ENCODE measurements at places on chromosomes 5 and 9. TPM values are rescaled to one million over a fixed set of nuclear protein-coding genes. Genes with fewer than 3 reads are reported as not detected.

- H3K36me3 ChIP-seq, result no peaks in the 10 kb centered on the region
- no peaks in the 10 kb centered on the region for H3K4me1 ChIP-seq
- no peaks in the 10 kb centered on the region for H3K27me3 ChIP-seq
Observed at GRCh38 chr5:74672215-74672877, 12.7 kb upstream of the HEXB start.

GRCh38 chr5:158119961-158120723, 261.2 kb upstream of the CLINT1 start:
- H3K27me3 ChIP-seq, result no peaks in the 10 kb centered on the region
- H3K36me3 ChIP-seq, result no peaks in the 10 kb centered on the region
- DNase-seq, result no peak
- no peak overlapping the region for H3K4me3 ChIP-seq

DNA sequence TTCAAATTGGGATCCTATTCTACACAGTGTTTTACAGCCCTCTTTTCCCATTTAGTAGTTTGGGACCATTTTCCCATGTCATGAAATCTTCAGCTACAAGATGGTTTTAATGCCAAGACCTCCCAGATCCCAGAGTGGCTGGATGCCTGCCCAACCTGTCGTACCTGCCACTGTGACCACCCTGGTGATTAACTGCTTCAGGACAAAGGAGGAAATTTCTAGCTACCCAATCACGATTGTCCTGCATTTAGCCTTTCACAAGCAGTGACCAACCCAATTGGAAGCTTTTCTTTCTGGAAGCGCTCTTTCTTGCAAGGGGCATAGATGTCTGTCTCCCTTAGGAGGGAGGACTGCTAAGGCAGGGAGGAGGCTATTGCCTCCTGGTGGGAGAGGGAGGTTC, 13.8 kb downstream of the IL9 start:
- H3K27me3 ChIP-seq, result no peaks in the 10 kb centered on the region
- no peak overlapping the region for H3K27ac ChIP-seq
- no peak overlapping the region for H3K4me3 ChIP-seq
- no peak for DNase-seq
- H3K36me3 ChIP-seq, result no peaks in the 10 kb centered on the region
- no peaks in the 10 kb centered on the region for H3K4me1 ChIP-seq

PHF2 gene
- total RNA-seq, result 18.8 TPM

ATP6V0E1 gene
- total RNA-seq, result 101 TPM

SMIM33 gene
- not detected for total RNA-seq

GRCh38 chr5:89991592-89991991, 418.0 kb downstream of the CETN3 start:
- peaks cover 6% of the 10 kb centered on the region for H3K4me1 ChIP-seq
- H3K27ac ChIP-seq, result no peak overlapping the region
- no peak overlapping the region for H3K4me3 ChIP-seq
- no peaks in the 10 kb centered on the region for H3K27me3 ChIP-seq
- no peak for DNase-seq

DNA sequence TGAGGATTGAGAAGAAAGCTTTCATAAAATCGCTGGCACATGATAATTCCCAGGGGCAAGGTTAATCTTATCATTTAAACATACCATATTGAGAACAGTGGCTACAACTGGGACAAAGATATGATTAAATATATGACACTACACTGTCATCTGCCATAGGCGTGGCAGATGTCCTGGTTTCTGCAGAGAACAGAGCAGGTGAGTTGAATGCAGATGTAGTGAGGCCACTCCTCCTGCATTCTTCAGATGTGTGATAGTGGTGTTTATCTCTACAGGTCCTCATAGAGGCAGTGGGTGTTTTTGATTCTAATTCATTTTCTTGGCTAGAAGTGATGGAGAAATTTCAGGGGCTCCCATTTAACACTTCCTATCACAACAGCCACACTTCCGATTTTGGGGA, 237.0 kb upstream of the CDH9 start:
- no peaks in the 10 kb centered on the region for H3K27me3 ChIP-seq
- no peak overlapping the region for H3K27ac ChIP-seq
- H3K4me1 ChIP-seq, result no peaks in the 10 kb centered on the region
- no peaks in the 10 kb centered on the region for H3K36me3 ChIP-seq

DNA sequence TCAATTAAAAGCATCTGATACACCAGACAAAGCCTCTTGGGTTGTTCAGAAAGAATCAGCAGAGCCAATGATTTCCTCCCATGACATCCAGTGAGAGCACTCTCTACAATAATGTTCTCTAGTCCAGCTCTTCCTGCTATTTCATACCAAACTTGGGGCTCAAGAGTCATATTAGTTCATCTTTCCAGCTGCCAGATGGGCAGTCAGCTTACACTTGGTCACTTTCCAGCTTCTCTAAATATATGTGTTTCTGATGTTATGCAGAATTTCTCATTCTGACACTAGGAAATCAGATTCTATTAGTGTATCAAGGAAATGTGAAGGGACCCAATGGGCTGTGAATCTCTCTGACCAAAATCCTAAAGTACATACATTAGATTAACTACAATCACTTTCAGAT, 148.9 kb downstream of the ENC1 start:
- DNase-seq, result no peak
- H3K36me3 ChIP-seq, result no peaks in the 10 kb centered on the region
- no peaks in the 10 kb centered on the region for H3K27me3 ChIP-seq
- H3K27ac ChIP-seq, result no peak overlapping the region
- no peaks in the 10 kb centered on the region for H3K4me1 ChIP-seq

CRHBP gene
- not detected for total RNA-seq

DNA sequence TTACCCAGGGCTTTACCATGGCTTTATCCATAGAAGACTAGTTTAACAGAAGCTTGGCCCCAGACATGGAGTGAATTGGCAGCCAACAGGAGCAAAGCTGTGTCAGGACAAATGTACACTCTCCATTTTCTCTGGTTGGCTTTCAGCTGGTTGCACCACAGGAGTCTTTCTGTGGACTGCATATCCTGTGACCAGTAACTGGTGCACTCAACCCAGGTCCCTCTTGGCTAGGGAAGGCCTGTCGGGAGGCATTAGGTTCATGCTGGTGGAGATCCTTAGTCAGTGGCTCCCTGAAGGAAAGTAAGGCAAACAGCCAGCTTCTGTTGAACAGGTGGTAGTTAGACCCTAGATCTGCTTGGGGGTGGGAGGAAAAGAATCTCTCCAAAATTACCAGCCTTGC, 146.9 kb upstream of the TLX3 start:
- H3K4me1 ChIP-seq, result no peaks in the 10 kb centered on the region
- H3K36me3 ChIP-seq, result no peaks in the 10 kb centered on the region
- H3K27ac ChIP-seq, result no peak overlapping the region
- no peaks in the 10 kb centered on the region for H3K27me3 ChIP-seq

GRCh38 chr9:72506615-72507014, 14.8 kb upstream of the TMC1 start:
- no peaks in the 10 kb centered on the region for H3K36me3 ChIP-seq
- no peak overlapping the region for H3K27ac ChIP-seq
- no peaks in the 10 kb centered on the region for H3K4me1 ChIP-seq
- no peak overlapping the region for H3K4me3 ChIP-seq

DNA sequence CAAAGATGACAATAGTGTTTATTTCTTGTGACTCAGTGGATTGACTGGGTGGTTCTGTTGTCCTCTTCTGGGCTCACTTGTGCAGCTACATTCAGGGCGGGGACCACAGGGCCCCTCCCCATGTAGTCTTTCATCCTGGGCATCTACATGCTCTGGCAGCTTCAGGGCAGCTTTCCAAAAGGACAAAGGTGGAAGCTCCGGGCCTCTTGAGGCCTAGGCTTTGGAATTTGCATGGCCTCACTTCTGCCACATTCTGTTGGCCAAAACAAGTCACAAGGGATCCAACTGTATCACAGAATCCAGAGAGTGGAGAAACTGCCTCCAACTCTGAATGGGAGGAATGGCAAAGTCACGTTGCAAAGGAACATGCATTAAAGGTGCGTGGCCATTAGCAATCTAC, 64.3 kb downstream of the ARHGAP26 start:
- H3K4me3 ChIP-seq, result no peak overlapping the region
- no peaks in the 10 kb centered on the region for H3K4me1 ChIP-seq
- no peaks in the 10 kb centered on the region for H3K27me3 ChIP-seq
- no peak for DNase-seq
- H3K36me3 ChIP-seq, result no peaks in the 10 kb centered on the region

TEX48 gene
- not detected for total RNA-seq

AMBP gene
- 0.81 TPM for total RNA-seq

DNA sequence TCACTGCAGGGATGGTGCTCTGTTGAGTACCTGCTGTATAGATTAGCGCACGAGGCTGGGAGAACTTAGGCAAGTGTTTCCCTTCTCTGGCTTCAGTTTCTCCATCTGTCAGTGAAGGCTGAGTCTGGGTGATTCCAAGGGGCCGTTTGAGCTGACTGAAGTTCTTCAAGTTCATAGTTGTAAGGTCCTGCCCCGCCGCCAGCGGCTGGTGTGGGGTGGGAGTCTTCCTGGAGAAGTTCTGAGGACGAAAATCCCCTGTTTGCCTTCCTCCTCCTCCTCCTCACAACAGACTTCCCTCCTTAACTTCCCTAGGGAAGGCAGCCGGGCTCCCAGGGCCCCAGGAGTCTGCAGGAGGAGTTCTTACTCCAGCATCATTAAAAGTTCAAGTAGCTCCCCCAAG, 1.7 kb upstream of the HRCT1 start:
- H3K4me3 ChIP-seq, result no peak overlapping the region
- DNase-seq, result no peak
- peaks cover 7% of the 10 kb centered on the region for H3K4me1 ChIP-seq
- no peaks in the 10 kb centered on the region for H3K36me3 ChIP-seq
- H3K27me3 ChIP-seq, result no peaks in the 10 kb centered on the region

INSYN2B gene
- total RNA-seq, result not detected

ITGA1 gene
- total RNA-seq, result 2.8 TPM
